ENCODE measurements at places on chromosomes 11 and 22. TPM values are rescaled to one million over a fixed set of nuclear protein-coding genes. Genes with fewer than 3 reads are reported as not detected.

Gene OR52I1
- total RNA-seq: not detected

Gene VSIG10L2
- total RNA-seq: not detected

Gene CECR2
- under 0.01 TPM for total RNA-seq

Gene JOSD1
- 75.6 TPM for total RNA-seq

Gene CEND1
- under 0.01 TPM for total RNA-seq

Gene OR51B5
- total RNA-seq: not detected

Gene ISX
- total RNA-seq: not detected

Gene ZNF280B
- total RNA-seq: 0.22 TPM

Gene APOBEC3H
- not detected for total RNA-seq

Gene DCHS1
- 46.2 TPM for total RNA-seq

Gene ARL2
- total RNA-seq: 95.2 TPM

Gene GGTLC2
- total RNA-seq: not detected

Gene FAM76B
- total RNA-seq: 13.1 TPM

Gene PLEKHB1
- total RNA-seq: 0.22 TPM

Gene SOX10
- not detected for total RNA-seq

Gene KRTAP5-7
- not detected for total RNA-seq

Gene PIH1D2
- total RNA-seq: 0.40 TPM

Gene NFAM1
- not detected for total RNA-seq

Gene CRACR2B
- total RNA-seq: 11.6 TPM

Gene WNT11
- total RNA-seq: not detected

Gene OR10G6
- total RNA-seq: not detected

Gene RFPL3
- not detected for total RNA-seq

Gene SCGB1D2
- total RNA-seq: not detected

Gene ELFN2
- under 0.01 TPM for total RNA-seq

Gene RASD2
- total RNA-seq: not detected

Gene FGF3
- total RNA-seq: not detected

Gene MYO18B
- not detected for total RNA-seq

Gene NRIP3
- 0.20 TPM for total RNA-seq

Gene NAA40
- 8.3 TPM for total RNA-seq

Gene ATP6V1E1
- total RNA-seq: 106 TPM

Gene SCN2B
- total RNA-seq: not detected

Gene FGF4
- total RNA-seq: not detected

Gene CBLIF
- not detected for total RNA-seq

Gene ACR
- total RNA-seq: 0.20 TPM

Gene EFEMP2
- 23.2 TPM for total RNA-seq

Gene SLC5A1
- not detected for total RNA-seq

Gene RBM14
- 15.1 TPM for total RNA-seq

Gene SLC36A4
- 3.8 TPM for total RNA-seq

Gene ARVCF
- total RNA-seq: 72.0 TPM
